ENCODE measurements at places on chromosomes 7 and 10.
A peak's percentile ranks its signal among the peaks of the same experiment; 100 is the strongest.

DNA sequence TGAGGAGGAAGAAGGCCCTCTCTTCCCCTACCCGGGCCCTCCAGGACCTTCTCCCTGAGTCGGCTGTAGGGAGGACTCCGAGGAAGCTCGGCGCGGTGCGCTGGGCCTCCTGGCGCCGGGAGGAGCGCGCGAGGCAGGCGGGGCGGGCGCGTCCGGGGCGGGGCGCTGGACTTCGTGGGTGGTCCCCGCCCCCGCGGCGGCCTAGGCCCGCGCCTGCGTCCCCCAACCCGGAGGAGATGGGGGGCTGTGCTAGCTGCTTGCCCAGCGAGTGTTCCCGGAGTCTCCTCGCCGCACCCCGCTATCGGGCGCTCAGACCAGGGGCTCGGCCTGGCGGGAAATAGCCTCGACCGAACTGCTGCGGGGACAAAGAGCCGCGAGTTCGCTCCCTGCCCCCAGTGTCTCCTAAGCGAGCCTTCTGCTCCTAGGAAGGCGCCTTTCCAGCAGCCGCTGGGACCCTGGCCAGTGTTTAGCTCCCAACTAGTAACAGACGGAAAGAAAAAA is 19.2 kb upstream of the SMO start:
- H3K4me3 ChIP-seq: no peak overlapping the region
- H3K27ac ChIP-seq: no peak overlapping the region
- peak; percentile 25 for DNase-seq
- no peaks in the 10 kb centered on the region for H3K27me3 ChIP-seq

GRCh38 chr10:88312855-88313254 is 270.3 kb downstream of the RNLS start:
- H3K27ac ChIP-seq: no peak overlapping the region
- no peaks in the 10 kb centered on the region for H3K27me3 ChIP-seq
- H3K4me1 ChIP-seq: peaks cover 5% of the 10 kb centered on the region
- no peak overlapping the region for H3K4me3 ChIP-seq
- H3K36me3 ChIP-seq: no peaks in the 10 kb centered on the region

GRCh38 chr7:95766086-95766485 is 6.3 kb upstream of the DYNC1I1 start:
- no peaks in the 10 kb centered on the region for H3K4me1 ChIP-seq
- no peaks in the 10 kb centered on the region for H3K36me3 ChIP-seq
- DNase-seq: no peak
- H3K27ac ChIP-seq: no peak overlapping the region
- no peaks in the 10 kb centered on the region for H3K27me3 ChIP-seq

GRCh38 chr10:110966146-110966545 is 46.7 kb downstream of the SHOC2 start:
- no peak overlapping the region for H3K4me3 ChIP-seq
- no peaks in the 10 kb centered on the region for H3K36me3 ChIP-seq
- H3K27ac ChIP-seq: no peak overlapping the region
- H3K4me1 ChIP-seq: peaks cover 7% of the 10 kb centered on the region

All from pancreas (tissue), 10 donors.